ENCODE measurements at places on chromosomes 5 and 9.

DNA sequence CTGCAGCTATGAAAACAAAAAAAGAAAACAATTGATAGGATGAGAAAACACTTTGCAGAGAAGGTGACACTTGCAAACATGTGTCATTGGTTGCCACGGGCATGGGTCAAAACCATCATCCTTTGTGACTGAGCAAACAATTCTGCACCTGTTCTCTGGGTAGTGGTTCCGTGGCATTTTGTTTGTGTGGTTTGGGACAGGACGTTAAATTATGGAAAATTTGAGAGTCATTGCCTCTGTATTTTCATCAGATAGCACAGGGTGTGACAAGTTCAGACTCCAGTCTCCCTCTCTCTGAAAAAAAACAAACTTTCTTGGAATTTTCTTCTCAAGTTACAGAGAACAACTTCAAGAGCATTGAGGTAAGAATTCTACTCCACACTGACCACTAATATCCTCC lies 113.4 kb upstream of the HMHB1 start:
- no peak for DNase-seq

- DNase-seq: no peak
Observed at GRCh38 chr5:157109744-157110143, 900 bp upstream of the HAVCR2 start.

DNA sequence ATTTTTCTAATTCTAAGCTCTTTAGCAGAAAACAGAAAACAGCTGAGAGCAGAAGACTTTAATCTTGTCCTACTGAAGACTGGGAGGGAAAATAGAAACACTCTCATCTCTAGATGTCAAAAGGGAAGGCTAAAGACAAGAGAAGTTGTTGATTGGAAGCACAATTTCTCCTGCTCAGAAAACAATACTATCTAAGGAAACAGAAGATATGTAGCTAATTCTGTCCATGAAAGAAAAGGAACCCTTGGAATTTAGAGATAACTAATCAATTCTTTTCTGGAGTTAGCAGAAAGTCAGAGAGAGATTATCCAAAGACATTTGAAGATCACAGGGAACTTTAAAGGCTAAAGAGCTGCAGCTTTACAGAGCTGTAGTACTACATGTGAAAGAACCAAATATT lies 126.2 kb downstream of the HSD17B3 start:
- no peak for DNase-seq

DNA sequence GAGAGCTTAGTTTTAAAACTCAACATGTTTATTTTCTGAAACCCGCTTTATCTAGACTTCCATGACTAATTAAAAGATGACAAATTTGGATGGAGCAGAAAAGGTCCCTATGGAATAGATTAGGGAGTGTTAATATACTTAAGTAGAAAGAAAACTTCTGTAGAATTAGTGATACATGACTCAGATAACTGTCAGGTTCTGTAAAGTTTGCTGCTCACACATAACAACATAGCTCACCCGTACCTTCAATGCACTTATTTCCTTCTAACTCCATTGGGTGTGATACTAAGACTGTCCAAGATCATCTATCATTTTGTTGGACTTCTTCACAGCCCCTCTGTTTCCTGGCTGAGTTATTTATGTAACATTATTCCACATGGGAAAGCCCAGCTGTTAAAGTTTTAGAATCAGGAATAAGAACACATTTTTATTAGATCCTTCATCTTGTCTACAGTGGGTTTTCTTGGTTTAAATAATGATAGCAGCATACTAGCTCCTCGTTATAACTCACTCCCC lies 27.8 kb downstream of the TMEM167A start:
- DNase-seq: no peak

GRCh38 chr9:105912863-105913516 lies 218.6 kb downstream of the TMEM38B start:
- DNase-seq: no peak

DNA sequence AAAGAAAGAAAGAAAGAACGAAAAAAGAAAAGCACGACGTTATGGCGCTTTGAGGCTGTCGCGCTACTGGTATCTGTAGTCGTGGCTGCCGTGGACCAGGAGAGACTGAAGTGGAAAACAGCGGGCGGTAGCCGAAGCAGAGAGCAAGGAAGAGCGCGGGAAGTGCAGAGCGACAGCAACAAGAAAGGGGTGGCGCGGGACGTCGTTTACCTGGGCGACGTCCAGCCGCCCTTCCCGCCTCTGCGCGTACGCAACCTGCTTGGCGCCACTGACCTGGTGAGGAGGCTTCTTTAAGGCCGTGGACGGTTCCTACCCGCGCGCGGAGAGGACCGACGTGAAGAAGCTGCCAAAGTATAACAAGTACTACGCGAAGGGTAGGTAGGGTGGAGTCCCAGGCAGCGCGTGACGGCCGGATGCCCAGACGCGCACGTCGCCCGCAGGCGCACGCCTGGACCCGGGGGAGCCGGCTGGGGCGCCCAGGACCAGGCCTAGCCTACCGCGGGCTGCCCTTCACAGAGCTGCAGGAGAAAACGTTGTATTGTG lies 15.4 kb downstream of the CCL28 start:
- no peak for DNase-seq

DNA sequence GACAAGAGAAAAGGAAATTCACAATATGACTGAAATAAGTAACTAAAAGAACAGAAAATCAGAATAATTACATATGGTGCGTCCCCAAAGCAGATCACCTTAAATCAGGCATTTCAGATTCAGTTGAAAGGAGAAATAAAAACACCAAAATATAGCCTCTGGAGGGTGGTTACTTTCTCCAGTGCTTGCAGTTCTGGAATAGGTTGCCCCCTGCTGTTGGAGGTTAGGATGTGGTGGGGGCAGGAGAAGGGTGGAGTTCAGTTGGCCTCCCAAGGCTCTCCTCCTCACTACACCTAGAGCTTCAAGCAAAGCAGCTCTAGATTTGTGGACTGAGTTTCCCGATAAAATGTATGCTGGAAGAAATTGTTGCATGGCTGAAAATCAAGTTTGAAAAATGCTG lies 338.2 kb upstream of the TLE4 start:
- peak; percentile 68 for DNase-seq

DNA sequence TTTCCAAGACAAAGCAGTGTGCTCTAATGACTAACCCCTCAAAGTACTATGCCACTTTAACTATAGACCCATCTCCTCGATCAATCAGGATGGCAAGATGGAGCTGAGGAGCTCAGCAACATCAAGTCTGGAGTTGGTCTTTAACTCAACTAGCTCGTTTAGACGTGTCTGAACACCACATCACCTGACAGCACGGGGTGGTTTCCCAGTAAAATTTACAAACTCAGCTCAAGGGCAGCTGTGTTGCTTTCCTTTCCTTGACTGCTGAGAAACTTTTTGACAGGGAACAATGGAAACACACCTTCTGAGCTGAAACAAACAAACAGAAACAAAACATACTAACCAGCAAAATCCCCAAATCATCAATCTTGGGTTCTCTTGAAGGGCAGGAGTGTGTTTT lies 202.5 kb downstream of the NTRK2 start:
- no peak for DNase-seq

DNA sequence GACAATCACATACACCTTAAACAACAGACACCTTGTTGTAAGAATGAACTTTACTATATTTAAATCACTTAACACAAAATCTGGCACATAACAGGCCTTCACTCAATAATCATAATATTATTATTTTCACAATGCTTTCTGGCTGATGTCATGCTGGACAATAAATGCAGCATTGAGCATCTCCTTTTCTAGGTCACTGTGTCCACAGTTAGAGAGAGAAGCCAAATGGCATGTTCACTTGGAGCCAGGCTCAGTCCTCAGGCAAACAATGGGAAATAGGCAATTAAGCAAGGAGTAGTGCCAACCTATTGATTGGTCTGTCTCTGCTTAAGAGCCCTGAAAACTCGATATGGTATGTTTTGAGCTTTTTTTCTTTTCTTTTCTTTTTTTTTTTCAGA lies 50.6 kb upstream of the KLF4 start:
- DNase-seq: no peak

- DNase-seq: no peak
Observed at GRCh38 chr9:19030899-19031298, 2.1 kb downstream of the SAXO1 start.

- DNase-seq: no peak
Observed at GRCh38 chr5:163815240-163815791, 309.9 kb downstream of the MAT2B start.

DNA sequence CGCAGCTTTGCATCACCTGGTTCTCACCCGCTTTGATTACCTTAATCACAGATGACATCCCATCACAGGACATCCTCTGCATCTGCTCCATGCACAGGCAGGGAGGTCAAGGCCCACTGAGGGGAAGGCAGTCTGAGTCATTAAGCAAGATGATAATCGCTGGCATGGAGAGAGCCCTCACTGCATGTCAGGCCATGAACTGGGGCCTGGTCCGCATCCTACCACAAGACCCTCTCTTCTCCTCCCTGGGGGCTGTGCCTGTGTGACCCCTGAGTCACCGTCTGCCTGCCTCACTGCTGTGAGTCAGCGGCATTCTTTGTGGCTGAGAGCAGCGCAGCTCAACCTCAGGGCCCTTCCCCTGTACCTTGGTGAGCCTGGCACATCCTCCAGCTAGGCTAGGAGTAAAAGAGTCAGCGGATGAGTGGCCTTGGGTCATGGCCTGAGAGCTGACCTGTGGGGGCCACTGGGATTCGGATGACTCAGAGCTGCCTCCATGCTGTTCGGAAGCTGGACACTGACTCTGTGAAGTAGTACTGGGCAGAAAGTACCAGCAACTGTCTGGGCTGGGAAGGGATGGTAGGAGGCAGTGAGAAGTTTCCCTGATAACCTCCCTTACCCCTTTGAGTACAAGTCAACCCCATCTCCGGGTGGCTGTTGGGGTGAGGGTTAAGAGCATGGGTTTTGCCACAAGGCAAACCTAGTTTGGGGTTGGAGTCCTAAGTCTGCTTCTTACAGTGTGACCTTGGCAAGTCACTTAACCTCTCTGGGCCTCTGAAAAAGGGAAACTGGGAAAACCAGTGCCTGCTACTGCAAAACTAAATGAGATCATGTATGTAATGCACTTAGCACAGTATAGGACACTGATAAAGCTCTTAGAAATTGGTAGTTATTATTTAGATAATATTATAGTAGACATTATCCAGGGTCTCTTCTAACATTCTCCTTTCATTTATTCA lies 14.6 kb upstream of the ARSI start:
- DNase-seq: no peak

DNA sequence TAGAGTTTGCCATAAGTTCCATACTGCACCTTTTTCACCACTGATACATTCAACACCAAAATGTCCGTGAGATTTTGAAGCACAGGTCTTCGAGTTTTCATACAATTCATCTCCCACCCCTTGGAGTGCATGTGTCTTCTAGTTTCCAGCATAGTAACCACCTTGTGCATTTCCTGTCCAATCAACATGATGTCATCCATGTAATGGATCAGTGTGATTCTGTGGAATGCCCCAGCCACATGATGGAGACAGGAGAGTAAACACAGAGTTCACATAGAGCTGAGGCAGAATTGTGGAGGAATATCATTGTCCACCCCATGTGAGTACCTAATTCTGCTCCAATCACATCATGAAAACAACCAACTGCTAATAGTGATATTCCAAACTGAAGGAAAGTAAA lies 441.5 kb upstream of the CDH6 start:
- no peak for DNase-seq

- DNase-seq: no peak
Observed at GRCh38 chr5:172896465-172896864, 62.4 kb downstream of the ERGIC1 start.

- DNase-seq: no peak
Observed at GRCh38 chr5:123549256-123549904, 37.4 kb downstream of the CSNK1G3 start.

- DNase-seq: no peak
Observed at GRCh38 chr5:112918679-112919078, 3.3 kb downstream of the REEP5 start.

GRCh38 chr9:122248448-122248865 lies 16.2 kb downstream of the RBM18 start:
- no peak for DNase-seq

GRCh38 chr9:137502008-137502911 lies 43.1 kb upstream of the NSMF start:
- DNase-seq: no peak

DNA sequence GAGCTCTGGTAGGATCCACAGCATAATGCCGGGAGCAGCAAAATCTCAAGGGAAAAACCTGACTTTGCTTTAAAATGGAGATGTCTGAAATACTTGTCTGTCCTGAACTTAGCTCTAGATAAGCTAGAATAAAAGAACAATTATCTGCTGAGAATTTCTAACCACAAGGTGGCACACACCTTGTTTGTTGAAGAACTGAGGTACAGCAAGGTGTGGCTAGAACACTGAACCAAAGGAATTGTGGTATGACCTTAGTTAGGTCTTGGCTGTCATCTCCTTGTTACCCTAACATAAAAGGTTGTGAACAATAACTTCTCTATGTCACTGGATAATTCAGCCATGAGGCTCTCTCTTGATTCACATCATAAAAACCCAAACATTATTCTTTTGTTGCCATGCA lies 72.3 kb upstream of the ANXA1 start:
- DNase-seq: no peak

- no peak for DNase-seq
Observed at GRCh38 chr9:131008563-131008908, 438 bp upstream of the LAMC3 start.

- no peak for DNase-seq
Observed at GRCh38 chr5:123845356-123846100, 333.6 kb downstream of the CSNK1G3 start.

DNA sequence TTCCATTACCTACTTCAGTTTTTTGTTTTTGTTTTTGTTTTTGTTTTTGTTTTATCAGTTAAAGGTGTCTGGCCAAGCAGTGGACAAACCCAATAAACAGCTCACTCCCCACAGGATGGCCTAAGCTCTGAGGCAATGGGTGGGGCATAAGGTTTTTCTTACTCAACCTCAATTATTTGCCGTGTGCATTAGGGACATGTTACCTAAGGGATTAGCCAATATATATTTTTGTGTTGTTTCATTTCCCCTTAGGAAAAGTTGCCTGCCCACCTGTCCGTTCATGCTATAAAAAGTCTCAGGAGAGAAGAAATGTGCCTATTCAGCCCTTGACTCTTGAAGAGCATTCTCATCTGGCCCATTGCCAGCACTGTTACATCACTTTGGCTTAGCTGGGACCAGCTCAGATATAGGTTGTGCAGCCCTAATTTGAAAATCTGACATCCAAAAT lies 7.3 kb downstream of the SH3RF2 start:
- no peak for DNase-seq
